ENCODE measurements at places on chromosomes 13 and 19. TPM values are rescaled to one million over a fixed set of nuclear protein-coding genes. Genes with fewer than 3 reads are reported as not detected.

GRCh38 chr13:63690672-63691071 is 2275.0 kb upstream of the PCDH20 start:
- no peak for DNase-seq

GRCh38 chr13:37395544-37395943 is 203.0 kb downstream of the POSTN start:
- no peak for DNase-seq

DNA sequence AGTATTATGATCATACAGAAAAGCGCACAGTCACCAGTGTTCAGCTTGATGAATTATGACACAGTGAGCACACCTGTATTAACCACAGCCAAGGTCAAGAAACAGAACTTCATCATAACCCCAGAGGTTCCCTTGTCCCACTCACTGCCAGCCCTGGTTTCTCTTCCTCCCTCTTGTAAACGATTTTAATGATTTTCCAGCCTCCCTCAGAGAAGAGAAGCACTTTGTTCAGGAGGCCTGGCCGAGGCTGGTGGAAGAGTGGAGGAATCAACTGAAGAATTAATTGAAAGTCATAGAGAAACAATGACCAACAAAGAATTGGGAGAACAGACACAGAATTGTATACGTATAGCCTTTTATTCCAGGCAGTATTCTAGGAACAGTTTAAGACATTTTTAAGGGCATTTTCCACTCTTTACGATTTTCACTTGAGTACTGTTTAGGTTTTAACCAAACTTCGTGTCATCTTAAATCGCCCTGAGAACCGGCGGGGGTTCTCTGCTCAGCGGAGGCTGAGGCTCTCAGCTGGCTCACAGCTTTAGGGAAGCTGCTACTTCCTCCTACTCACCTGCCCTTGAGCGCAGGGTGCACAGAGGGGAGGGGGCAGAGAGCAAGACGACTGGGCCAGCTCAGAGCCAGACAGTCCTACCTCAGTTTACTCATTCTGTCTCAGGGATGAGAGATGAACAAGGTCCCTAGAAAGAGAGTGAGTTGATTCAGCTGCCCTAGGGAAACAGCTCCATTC is 108.6 kb downstream of the AKAP11 start:
- no peak for DNase-seq

GRCh38 chr19:42286349-42287016 is 15.4 kb upstream of the PRR19 start:
- DNase-seq, result no peak

DNA sequence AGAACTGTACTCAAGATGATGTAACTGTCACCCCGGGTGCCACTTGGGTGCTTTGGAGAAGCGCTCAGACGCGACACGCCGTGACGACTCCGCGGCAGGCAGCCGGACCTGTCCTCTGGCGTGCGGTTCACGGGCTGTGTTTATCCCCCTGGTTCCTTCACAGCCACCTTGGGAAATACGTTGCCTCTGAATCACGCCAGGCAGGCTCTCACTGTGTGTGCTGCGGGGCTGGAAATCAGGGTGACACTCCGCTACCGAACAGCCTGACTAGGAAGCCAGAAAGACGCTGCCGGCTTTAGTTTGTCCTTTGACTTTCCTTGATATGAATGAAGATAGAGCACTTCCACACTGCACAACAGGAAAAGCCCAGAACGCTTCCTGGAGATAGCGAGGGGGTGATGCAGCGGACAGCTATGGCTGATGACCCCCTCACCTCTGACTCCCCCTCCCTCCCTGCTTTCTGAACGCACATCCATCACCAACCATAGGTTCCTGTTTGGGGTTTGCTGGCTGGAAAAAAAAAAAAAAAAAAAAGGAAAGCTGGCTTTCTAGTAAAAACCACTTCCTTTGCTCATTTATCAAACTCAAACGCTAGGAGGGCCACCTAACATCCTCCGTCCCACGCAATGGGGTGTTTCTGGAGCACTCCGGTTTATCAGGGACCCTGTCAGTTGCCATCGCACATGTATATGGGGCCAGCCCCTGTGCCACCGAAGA is 3.7 kb upstream of the GP6 start:
- peak; percentile 5 for DNase-seq

DNA sequence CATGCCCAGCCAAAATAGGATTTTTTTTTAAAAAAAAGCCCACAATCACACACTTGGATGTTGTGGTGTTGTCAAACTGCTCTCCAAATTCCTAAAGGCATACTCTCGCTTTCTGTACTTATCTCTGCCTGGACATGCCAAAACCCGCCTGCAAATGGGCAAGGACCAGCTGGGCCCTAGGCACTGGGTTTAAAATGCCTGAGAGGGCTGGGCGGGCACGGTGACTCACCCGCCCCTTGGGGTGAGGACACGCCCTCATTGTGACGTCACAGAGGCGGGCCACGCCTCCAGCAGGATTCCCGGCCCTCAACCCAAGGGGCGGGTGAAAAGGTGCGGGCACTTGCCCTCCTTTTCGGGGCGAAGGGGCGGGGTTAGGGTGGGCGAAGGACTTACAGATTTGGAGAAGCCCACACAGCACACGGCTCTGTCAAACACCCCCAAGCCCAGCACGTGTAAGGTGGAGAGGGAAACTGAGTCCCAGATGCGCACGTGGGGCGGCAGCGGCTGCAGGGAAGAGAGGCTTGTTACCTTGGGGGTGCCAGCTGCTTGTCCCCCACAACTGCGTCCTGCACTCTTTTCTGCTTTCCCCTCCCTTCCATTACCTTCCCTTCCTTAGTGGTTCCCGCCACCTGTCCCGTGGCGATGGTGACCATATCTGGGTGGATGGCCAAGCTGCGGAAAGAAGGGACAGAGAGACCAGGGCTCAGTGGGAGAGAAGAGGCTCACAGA is 6.6 kb downstream of the EML2 start:
- peak; percentile 54 for DNase-seq

GRCh38 chr13:71870100-71870499 is 3.1 kb upstream of the DACH1 start:
- DNase-seq, result no peak

ZNF431 gene
- polyA plus RNA-seq, result 15.3 TPM

ZNF43 gene
- 45.7 TPM for polyA plus RNA-seq

PSG11 gene
- not detected for polyA plus RNA-seq

PRKD2 gene
- 41.3 TPM for polyA plus RNA-seq

- no peak for DNase-seq
Measured at GRCh38 chr19:14795078-14795721, 16.8 kb upstream of the ADGRE2 start.

GRCh38 chr13:44609137-44609536 is 33.0 kb upstream of the TSC22D1 start:
- no peak for DNase-seq

DNA sequence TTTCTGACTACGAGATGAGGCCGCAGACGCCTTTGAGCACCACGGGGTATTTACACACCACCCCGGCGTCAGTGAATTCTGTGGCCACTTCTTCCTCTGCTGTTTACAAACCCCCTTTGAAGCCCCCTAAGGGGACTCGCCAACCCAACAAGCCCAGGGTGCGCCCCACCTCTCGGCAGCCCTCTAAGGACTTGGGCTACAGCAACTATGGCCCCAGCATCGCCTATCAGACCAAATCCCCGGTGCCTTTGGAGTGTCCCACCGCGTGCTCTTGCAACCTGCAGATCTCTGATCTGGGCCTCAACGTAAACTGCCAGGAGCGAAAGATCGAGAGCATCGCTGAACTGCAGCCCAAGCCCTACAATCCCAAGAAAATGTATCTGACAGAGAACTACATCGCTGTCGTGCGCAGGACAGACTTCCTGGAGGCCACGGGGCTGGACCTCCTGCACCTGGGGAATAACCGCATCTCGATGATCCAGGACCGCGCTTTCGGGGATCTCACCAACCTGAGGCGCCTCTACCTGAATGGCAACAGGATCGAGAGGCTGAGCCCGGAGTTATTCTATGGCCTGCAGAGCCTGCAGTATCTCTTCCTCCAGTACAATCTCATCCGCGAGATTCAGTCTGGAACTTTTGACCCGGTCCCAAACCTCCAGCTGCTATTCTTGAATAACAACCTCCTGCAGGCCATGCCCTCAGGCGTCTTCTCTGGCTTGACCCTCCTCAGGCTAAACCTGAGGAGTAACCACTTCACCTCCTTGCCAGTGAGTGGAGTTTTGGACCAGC is 5.3 kb downstream of the SLITRK5 start:
- DNase-seq, result no peak

POU2F2 gene
- 1.2 TPM for polyA plus RNA-seq

DNA sequence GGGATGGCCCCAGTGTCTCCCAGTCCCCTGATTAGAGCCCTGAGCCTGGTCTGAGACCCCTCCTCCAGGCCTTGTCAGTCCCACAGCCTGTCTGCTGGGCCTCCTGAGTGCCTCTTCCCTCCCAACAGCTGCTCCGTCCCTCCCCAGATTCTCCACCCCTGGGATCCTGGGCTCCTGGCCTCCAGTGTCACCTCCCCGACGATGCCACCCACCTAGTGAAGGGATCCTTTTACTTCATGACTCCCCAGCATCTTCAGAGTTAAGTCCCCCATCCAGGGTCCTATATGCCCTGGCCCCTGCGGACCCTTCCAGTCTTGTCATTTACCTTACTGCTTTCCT is 4.4 kb upstream of the PRX start:
- DNase-seq, result no peak

ATP4A gene
- polyA plus RNA-seq, result not detected

DNA sequence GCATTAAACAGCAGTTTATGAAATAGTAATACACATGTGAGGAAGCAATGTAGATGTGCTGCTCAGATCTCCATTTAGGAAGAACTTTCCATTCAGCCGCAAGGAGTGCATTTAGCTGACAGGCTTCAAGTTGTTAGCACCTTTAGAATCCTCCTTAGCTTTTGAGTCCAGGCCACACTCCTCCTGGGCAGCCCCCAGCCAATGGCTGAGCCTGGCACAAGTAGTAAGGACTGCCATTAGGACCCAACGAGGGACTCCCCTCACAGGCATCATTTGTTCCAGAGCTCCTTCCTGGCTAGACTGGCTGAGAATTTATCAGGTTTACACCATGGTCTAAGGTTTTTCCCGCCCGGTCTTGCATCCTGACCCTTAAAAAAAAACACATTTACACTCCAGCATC is 201.4 kb downstream of the DIAPH3 start:
- no peak for DNase-seq
